IPS DF 6.9 (cell line): ENCODE measurements at places on chromosomes 7 and 10.

DNA sequence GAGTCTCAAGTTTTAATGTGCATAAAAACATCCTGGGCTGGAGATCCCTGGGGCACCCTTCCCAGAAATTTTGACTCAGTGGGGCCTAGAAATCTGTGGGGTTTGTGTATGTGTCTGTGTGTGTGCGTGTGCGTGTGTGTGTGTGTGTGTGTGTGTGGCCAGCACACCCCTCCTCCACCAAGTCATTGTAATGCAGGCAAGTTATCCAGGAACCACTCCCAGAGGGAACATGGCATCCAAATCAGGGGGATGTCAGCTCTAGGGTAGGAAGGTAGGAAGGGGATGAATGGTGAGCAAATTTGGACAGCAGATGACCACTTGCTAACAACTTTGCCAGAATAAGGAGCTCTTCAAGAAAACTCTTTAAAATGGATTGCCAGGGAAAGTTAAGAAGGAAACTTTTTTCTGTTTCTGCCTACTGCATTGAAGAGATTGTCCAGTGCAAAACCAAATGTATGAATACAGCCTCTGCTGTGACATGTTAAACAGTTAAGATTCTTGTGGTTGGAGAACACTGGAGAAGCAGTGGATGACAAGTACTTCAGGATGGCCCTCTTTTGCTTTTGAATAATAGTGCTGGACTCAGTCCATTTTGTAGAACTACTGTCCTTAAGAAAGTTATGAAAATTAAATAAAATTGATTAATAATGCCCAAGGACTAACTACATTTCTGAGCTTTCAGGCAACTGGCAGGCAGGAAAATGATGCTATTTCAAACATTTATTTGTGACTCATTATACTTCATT lies 12.3 kb downstream of the STAMBPL1 start:
- DNase-seq, result no peak

DNA sequence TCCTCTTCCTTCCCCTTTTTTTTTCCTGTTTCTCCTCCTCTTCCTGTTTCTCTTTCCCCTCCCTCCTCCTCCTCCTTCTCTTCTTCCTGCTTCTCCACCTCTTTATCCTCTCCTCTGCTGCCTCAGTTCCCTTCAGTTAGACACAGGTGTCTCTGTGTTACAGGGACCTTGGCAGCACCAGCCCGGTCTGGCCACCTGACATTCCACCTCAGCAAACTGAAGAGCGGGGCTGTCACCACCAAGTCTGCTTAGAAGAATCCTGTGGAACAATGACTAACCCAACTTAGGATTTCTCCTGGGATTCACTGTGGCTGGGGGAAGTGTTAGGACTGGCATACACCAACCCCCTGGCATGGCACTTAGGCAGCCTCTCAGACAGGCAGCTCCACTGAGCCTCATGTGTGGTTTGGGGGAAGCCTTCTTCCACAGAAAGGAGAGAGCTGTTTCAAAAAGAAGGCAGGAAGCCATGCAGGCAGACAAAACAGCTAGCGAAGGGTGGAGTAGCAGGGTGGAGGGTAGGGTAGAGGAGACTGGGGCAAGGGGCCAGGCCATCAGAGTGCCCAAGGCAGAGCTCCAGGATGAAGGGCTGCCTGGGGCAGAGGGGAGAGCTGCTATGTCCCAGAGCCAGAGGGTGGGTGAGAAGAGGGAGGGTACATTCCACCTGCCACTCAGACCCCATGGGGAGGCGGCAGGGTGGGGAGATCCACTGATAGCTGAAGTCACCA lies 13.2 kb upstream of the GDF10 start:
- no peak for DNase-seq

- DNase-seq, result peak; percentile 50
Observed at GRCh38 chr7:47991741-47992311, 12.4 kb upstream of the HUS1 start.

- peak; percentile 37 for DNase-seq
Observed at GRCh38 chr10:103696411-103697145, 158.8 kb downstream of the SH3PXD2A start.

- DNase-seq, result no peak
Observed at GRCh38 chr7:16345979-16346958, 75.1 kb downstream of the CRPPA start.

- DNase-seq, result no peak
Observed at GRCh38 chr10:30368065-30368718, 19.1 kb upstream of the MTPAP start.

DNA sequence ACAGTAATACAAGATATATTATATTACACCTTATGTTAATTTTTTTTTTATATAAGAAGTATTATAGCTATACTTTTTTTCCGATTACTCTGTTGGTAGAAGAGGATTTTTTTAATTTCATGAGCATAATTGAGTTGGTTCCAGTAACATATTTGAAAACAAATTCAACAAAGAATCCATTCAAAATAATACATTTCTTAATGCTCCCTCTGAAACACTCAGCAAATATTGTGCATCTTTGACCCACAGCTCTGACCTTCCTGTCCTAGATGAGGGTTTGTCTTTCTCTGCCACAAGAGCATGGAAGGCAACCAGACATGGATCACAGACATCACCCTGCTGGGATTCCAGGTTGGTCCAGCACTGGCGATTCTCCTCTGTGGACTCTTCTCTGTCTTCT lies at the start of gene OR2A2:
Gene OR2A2 (plus strand): TSS at position 301 of the 400 bp plus-strand sequence. CDS start 0 bp downstream, at position 301.
- no peak for DNase-seq

- DNase-seq, result no peak
Observed at GRCh38 chr10:123479640-123480039, 186.5 kb upstream of the GPR26 start.

DNA sequence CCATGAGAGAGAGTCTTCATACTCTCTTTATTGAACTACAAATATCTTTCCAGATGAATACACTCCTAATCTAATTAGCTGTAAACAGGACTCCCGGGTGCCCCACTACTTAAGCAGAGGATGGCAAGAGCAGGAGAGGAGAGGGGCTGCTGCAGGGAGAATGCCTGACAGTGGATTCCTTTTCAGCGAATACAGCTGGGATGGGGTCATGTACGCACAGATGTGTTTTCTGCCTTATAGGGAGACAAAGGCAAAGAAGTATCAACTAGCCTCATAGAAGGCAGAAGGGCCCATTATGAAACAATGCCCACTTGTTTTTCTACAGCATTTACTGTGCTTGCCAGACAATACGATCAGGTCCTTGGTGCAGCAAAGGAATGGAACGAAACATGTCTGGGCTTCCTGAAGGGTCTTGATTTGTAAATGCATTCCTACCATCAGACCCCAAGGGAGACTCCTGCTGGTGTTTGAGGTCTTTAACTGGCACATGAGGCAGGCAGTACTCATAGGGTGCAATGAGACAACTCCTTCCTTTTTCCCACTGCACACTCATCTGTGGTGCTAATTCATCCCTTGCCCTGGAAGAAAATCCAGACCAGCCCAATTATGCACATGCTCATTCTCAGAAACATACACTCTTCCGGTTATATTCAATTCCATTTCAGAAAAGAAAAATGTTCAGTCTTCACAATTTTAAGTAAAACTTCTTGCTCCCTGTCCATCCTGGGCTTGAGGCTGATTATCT lies 117.1 kb downstream of the AOAH start:
- DNase-seq, result no peak

GRCh38 chr7:152121432-152121831 lies 96.0 kb downstream of the GALNT11 start:
- DNase-seq, result no peak

- no peak for DNase-seq
Observed at GRCh38 chr10:8206882-8207281, 152.4 kb downstream of the GATA3 start.

DNA sequence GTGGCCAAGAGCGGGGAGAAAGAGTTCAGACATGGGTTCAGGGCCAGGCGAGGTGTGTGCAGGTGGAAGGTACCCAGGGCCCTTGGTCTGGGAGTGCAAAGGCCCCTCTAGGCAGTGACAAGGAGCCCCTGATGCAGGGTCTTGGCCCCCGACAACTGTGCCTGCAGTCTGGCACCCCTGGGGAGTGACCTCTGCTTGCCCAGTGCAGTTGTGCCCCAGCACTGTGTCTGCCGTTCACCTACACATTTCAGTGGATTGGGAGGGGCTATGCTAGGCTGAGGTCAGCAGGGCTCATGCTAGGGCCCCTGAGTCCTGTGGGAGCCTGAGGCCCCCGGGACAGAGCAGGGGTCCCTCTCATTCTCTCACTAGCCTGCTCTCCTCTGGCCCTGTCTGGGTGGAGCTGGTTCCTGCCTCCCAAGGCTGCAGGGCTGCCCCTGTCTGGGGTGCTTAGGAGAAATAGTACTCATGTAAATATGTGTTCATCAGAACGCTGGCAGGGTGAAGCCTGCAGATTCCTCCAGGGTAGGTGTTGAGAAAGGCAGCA lies 550.4 kb downstream of the TCERG1L start:
- DNase-seq, result no peak

DNA sequence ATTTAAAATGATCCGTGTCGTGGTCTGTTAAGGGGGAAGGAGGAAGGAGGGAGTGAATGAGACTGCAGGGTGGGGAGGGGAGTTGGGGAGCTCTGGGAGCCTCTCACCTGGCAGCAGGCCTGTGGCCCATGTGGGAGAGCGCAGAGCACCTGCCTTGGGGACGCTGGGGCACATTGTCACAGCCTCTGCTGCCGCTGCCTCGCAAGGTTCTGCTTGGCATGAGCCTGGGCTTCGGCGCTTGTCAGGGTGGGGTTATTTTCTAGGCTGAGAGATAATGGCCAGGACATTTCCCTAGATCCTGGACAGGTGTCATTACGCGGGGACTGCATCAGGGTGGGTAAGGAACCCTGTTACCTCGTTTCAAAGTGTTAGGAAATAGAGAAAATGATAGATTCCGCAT lies 2.2 kb upstream of the SUN1 start:
- DNase-seq, result no peak

- DNase-seq, result no peak
Observed at GRCh38 chr10:8070440-8070839, 16.0 kb downstream of the GATA3 start.

DNA sequence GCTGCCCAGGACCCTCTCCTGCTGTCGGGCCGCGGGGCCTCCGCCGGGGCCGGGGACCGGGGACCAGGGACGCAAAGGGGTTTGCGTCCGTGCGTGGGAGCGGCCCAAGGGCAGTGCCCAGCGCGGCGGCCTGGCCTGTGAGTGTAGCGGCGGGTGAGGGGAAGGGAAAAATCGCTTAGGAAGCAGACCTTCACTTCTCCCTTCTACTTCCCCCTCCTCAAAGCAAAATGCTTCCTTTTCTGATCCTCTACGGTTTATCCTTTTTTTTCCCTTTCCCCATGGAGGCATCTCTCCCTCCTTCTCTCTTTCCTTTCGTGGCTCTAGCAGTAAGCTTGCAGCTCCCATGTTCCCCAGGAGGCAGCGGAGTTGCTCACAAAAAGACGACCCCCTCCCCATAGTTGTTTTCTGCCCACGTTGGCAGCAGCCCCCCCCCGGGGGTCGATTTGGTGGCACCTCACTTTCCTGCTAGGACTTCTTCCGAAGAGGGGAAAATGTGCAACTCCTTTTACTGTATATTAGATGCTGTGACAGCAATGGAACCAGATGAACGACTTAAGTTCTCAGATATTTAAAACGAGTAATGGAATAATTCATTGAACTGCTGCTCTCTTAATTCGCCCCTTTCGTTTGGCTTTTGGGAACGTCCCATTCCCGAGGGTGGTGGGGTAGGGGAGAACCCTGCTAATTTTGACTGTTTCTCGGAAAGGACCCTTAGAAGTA lies 724 bp downstream of the CAPZA2 start:
- DNase-seq, result no peak

DNA sequence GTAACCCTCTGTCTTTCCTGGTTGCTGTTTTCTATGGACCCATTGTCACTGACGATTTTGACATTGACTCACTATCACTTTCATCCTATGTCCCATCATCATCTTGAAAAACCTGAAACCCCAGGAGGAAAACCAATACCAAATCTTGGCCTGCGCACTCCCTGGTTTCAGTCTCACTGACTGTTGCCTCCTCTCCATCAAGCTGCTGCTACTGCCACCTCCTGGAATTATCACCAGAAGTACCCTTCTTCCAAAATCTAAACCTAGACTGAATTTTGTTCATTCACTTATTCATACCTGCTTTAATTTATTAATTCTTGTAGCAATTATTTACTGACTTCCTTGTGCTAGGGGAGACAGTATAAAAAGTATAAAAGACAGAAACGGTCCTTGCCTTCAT lies 44.5 kb upstream of the ACBD5 start:
- DNase-seq, result peak; percentile 1
